ENCODE measurements at places on chromosomes 5 and 9.

DNA sequence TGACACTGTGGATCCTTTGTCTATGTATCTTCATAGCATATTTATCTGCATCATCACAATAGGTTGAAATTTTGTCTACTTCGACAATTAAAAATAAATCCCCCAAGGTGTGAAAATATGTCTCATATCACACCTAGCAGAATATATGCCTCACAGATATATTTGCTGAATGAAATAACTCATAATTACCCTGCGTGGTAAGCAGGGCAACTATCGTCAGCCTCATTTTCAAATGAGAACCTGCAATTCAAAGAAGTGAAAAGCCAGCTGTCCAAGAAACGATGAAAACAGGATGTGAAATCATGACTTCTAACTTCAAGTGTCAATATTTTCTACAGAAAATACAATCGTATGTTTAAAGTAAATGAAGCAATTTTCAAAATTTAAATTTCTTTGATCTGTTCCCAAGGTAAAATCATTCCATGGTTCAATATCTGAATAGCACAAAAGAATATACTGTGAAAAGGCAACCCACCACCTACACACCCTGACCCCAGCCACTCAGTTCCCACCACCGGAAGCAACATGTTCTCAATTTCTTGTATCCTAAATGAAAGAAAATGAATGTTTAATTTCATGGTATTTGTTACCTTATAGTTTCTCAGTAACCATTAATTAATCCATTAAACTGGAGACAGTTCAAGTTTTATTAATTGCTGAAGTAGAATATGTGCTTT, 57.1 kb downstream of the TBCA start:
- no peak for DNase-seq

- no peak for DNase-seq
Observed at GRCh38 chr5:40986666-40987065, 77.4 kb downstream of the C7 start.

DNA sequence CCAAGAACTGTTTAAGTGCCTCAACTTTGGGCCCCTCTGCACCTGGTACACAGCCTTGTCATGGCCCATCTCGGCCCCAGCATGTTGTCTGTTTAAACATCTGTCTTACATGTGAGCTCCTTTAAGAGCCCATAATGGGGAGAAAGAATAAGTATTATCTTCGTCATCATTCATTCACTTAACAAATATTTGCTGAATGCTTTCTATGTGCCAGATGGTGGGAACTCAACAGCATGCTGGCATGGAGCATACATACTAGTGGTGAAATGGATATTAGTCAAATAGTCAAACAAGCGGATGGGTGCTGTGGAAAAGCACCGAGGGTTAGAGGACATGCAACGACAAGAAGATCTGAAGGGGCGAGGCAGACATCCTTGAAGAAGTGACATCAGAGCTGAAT, 54.5 kb downstream of the GABBR2 start:
- no peak for DNase-seq

- no peak for DNase-seq
Observed at GRCh38 chr5:37983463-37983862, 143.6 kb upstream of the GDNF start.

GRCh38 chr5:1095302-1095989, 16.4 kb downstream of the SLC12A7 start:
- DNase-seq: no peak

GRCh38 chr9:7234144-7234543, 476.4 kb downstream of the KDM4C start:
- no peak for DNase-seq

- DNase-seq: no peak
Observed at GRCh38 chr9:11356067-11356466, 743.3 kb upstream of the PTPRD start.

DNA sequence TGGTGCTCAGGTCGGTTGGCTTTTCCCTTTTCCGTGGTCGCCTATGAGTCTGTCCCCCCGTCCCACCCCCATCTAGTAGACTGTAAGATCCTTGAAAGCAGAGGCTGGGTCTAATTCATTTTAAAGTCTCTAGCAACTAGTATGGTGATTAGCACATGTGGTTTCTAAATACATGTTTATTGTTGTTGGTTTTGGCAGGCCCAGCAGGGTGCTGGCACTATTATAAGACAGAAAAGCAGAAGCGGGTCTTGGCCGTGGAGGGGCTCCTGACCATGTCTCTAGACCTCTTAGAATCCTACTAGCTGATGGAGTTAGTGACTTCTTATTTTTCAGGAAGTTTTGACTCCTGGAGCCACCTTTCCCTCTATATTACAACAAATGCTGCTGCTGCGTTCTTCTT, 61.5 kb upstream of the TNFSF8 start:
- DNase-seq: no peak

All from effector memory CD4-positive, alpha-beta T cell (primary cell).